A673 (cell line): ENCODE measurements at places on chromosomes 13 and 19. TPM values are rescaled to one million over a fixed set of nuclear protein-coding genes. Genes with fewer than 3 reads are reported as not detected.

DNA sequence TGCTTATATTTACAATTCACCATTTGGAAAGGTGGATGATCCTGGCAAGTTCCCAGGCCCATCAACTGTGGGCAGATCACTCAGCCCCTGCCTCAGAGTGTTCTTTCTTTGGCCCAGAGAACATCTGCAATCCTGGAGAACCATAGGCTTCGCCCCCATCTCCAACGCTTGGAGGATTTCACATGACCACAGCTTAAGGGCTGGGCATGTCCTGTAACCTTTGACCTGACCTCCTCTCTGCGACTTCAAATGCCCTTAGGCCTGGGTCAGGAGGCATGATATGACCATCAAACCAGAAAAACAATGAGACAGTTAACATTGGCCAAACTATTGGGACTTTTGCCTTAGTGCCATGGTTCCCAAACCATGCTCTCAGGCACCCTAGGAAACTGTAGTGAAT, 7.2 kb upstream of the MBNL2 start:
- no peak overlapping the region for H3K4me3 ChIP-seq
- no peak for DNase-seq
- H3K27me3 ChIP-seq = no peaks in the 10 kb centered on the region
- H3K36me3 ChIP-seq = no peaks in the 10 kb centered on the region
- no peaks in the 10 kb centered on the region for H3K4me1 ChIP-seq

DNA sequence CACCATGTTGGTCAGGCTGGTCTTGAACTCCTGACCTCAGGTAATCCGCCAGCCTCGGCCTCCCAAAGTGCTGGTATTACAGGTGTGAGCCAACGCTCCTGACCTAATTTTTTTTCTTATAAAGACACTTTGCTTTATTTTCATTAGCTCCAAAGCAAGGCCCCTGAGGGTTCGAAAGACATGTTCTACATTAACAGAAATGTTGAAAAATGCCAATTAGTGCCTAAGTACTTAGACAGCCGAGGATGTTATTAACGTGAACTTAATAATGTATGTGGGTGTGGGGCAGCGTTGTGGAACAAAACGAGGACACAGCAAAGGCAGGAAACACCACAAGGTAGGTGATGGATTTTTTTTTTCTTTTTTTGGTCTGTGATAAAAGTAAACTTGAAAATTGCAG, 82.4 kb downstream of the COL4A1 start:
- DNase-seq = no peak
- no peaks in the 10 kb centered on the region for H3K36me3 ChIP-seq

GRCh38 chr13:43039966-43040365, 16.6 kb downstream of the DNAJC15 start:
- no peaks in the 10 kb centered on the region for H3K36me3 ChIP-seq
- DNase-seq = no peak
- no peaks in the 10 kb centered on the region for H3K27me3 ChIP-seq
- H3K4me1 ChIP-seq = no peaks in the 10 kb centered on the region
- H3K4me3 ChIP-seq = no peak overlapping the region

GRCh38 chr19:40466985-40467734, at the start of gene SPTBN4:
Gene SPTBN4, plus strand, starts transcription at chr19:40467001. Its CDS starts 5,621 bp downstream, at chr19:40472622.
- no peaks in the 10 kb centered on the region for H3K27me3 ChIP-seq
- no peak within 1 kb of the TSS for H3K27ac ChIP-seq
- no peak for DNase-seq
- H3K4me3 ChIP-seq = peak within 1 kb of the TSS; percentile 73
- H3K36me3 ChIP-seq = no peaks in the 10 kb centered on the region

DNA sequence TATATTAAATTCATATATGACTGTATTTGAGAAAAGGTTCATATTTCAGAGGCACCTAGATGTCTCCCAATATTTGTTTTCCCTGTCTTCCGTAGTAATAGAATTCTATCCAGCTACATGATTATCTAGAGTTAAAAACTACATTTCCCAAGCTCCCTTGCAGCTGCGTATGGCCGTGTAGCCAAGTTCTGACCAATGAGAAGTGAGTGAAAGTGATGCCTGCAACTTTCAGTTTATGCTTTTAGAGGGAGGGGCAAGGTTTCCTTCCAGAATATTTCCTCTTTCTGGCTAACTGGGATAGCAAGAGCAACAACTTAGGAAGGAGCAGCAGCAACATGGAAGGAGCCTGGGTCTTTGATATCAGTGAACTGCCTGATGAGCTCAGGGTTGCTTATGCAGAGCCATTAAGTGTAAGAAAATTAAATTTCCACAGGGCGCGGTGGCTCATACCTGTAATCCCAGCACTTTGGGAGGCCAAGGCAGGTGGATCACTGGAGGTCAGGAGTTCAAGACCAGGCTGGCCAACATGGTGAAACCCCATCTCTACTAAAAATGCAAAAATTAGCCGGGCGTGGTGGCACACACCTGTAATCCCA, 23.2 kb upstream of the CYP2A13 start:
- H3K4me1 ChIP-seq = no peaks in the 10 kb centered on the region
- H3K36me3 ChIP-seq = no peaks in the 10 kb centered on the region
- H3K27ac ChIP-seq = no peak overlapping the region
- peaks cover 54% of the 10 kb centered on the region for H3K27me3 ChIP-seq

ZNF486 gene
- 0.59 and 0.92 TPM in 2 replicates for total RNA-seq

DNA sequence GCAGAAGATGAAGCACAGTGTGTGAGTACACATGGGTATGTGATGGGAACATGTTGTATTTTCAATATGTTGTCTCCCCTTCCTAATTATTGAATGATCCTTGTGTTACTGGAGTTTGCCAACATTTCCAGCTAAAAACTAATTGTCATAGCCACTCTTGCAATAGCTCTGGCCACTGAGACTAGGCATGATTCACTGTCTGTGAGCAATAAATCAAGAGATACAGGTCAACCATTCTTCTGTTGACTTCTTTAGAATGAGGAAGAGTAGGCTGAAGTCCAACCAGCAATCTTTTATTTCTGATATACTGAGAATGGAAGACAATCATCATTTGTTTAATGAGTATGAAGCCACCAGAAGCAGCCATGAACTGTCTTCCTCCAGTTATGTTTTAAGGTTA, 413.9 kb downstream of the SLITRK5 start:
- no peaks in the 10 kb centered on the region for H3K4me1 ChIP-seq
- no peak overlapping the region for H3K4me3 ChIP-seq
- H3K36me3 ChIP-seq = no peaks in the 10 kb centered on the region
- no peak for DNase-seq
- no peaks in the 10 kb centered on the region for H3K27me3 ChIP-seq
- H3K27ac ChIP-seq = no peak overlapping the region
